ENCODE measurements at places on chromosomes 16 and 17.

DNA sequence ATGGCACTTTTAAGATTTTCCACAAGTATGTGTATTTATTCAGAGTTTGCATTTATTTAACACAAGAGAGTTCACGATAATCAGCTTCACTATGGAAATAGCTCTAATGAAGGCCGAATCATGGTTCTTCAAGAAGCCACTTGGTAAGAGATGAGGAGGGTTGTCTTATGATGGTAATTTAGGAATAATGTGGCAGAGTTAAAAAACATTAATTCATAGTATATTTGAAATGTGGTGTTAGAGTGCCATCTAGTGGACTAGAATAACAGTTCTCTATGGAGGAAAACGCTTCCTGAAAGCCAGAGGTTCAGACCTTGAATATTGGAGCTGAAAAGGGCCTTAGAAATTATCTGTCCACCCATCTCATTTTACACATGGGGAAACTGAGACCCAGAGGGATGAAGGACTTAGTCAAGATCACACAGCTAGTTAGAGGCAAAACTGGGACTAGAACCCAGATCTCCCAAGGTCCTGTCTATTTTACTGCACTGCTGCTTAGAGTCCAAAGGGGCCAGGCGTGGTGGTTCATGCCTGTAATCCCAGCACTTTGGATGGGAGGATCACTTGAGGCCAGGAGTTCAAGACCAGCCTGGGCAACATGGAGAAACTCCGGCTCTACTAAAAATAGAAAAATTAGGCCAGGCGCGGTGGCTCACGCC, 33.8 kb upstream of the KPNB1 start:
- DNase-seq: no peak

DNA sequence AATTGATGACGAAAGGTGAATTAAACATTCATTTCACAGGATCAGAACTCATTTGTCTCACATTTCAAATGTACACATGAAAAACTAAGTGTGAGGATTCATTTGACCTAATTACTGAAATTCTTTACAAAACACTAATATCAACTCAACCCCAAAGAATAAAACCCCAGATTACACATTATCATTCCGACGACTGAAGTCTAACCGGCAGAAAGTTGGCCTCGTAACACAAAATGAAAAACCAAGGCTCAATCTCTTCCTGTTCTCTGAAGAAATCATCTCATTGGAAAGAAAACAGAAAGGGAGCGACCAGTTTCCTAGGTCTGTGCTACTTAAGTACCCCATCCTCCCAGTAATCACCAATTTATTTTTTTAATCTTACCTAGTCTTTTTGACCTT, 1.8 kb downstream of the JPT1 start:
- DNase-seq: no peak

- DNase-seq: no peak
These were observed 2.0 kb downstream of the MAZ start for GRCh38 chr16:29808219-29808900.

DNA sequence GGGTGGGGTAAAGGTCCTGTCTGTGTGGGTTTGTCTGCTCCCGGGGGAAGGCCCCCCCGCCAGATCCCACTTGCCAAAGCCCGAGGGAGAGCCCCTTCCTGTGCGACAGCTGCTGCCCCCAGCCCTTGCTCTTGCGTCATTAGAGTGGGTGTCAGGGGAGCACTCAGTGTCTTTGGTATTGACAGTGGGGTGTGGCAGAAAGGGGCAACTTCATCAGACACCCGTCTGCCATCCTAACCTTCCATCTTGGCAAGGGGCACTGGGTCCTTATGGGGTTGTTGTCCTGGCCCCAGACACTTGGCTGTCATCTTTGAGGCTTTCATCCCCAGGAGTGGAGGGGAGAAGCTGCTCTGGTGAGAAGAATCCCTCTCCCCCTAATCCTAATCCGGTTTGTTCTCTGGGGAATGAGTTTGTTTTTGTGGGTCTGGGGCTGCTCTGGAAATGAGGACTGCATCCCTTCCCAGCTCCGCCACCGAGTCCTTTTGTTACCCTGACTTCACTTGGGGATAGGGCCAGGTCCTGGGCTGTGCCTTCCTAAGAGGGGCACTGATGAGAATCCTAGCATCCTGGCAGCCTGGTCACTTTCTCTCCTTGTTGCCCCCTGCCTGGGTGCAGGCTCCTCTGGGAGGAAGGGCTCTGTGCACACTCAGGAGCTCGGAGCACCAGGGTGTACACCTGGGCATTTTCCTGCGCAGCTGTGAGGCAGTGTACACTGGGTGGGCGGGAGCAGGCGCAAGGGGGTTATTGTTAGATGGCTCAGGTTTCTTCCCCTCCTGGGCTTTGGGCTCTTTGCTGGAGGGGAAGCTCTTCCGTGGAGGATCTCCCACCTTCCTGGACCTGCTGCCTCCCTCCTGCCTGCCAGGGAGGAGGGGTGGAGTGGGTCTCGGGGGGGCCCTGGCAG, 21.1 kb downstream of the GJD3 start:
- no peak for DNase-seq

GRCh38 chr17:44283344-44284023, 15.5 kb upstream of the SLC4A1 start:
- no peak for DNase-seq

- no peak for DNase-seq
These were observed 31.1 kb upstream of the SLC47A1 start for GRCh38 chr17:19502517-19502916.

- DNase-seq: no peak
These were observed at the start of gene CHP2 for GRCh38 chr16:23754594-23755483. Gene CHP2, plus strand, starts transcription at chr16:23755026. Its CDS starts 24 bp downstream, at chr16:23755050.

DNA sequence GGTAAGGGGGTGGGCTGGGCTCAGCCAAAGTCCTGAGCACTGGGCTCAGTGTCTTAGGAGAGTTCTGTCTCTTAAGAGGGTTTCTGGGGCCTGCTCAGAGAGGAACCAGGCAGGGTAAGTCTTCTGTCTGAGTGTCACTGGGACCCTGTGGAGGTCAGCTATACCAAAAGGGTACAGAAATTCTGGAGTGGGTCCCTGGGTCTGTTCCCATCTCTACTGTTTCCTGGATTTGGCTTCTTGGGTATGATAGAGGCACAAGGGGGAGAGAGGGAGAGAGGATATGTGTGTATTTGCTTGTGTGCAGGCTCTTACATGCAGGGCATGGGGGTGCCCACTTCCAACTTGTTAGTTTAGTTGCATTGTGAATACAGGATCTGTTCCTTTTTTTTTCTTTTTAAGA, 1.6 kb downstream of the E2F4 start:
- DNase-seq: no peak

DNA sequence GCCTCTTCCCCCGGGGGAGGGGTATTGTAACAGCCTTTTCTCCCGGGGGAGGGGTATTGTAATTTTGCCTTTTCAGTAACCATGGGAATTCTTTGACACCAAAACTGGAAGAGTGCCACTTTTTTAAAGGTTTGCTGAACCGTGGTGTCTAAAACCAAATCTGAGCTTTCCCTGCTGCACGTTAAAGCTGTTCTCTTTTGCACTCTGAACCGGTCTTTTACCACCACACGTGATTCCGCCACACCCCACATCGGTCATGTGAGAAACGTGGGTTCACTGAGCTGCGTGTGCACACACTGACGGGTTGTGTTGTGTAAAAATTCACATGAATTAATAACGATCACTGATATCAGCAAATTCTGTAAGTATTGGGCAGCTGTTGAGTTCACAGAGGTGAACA, 9.2 kb upstream of the ACSF3 start:
- DNase-seq: no peak

GRCh38 chr17:73787076-73788059, 143.1 kb upstream of the SDK2 start:
- DNase-seq: no peak

- no peak for DNase-seq
These were observed 63.4 kb downstream of the PITPNC1 start for GRCh38 chr17:67440277-67441051.

DNA sequence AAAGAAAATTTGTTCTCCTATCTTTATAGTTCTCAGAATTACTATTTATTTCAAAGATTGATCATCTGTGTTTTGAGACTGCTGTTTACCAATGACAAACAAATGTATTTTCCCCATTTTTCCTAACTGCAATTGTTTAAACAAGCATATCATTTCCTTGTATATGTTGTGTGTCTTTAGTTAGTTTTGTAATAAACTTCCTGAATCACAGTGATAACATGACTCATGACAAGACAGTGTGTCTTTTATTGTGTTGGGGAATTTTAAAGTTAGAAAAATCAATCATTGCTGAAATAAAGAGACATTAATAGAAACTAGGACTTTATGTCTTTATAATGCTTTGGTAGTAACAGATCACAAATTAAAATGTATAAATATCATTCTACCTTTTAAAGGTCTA, 348.5 kb downstream of the KCNJ2 start:
- no peak for DNase-seq

- DNase-seq: no peak
These were observed 8.5 kb upstream of the MRPL58 start for GRCh38 chr17:75003957-75004355.

GRCh38 chr16:84557504-84557903, 53.0 kb upstream of the MEAK7 start:
- DNase-seq: no peak

GRCh38 chr16:29025735-29026134, 40.9 kb downstream of the LAT start:
- DNase-seq: no peak

- no peak for DNase-seq
These were observed 16.6 kb downstream of the GP2 start for GRCh38 chr16:20310421-20311395.

- no peak for DNase-seq
These were observed 12.4 kb upstream of the CCR7 start for GRCh38 chr17:40577611-40578065.

- DNase-seq: no peak
These were observed 775 bp upstream of the CHP2 start for GRCh38 chr16:23753908-23754593.

DNA sequence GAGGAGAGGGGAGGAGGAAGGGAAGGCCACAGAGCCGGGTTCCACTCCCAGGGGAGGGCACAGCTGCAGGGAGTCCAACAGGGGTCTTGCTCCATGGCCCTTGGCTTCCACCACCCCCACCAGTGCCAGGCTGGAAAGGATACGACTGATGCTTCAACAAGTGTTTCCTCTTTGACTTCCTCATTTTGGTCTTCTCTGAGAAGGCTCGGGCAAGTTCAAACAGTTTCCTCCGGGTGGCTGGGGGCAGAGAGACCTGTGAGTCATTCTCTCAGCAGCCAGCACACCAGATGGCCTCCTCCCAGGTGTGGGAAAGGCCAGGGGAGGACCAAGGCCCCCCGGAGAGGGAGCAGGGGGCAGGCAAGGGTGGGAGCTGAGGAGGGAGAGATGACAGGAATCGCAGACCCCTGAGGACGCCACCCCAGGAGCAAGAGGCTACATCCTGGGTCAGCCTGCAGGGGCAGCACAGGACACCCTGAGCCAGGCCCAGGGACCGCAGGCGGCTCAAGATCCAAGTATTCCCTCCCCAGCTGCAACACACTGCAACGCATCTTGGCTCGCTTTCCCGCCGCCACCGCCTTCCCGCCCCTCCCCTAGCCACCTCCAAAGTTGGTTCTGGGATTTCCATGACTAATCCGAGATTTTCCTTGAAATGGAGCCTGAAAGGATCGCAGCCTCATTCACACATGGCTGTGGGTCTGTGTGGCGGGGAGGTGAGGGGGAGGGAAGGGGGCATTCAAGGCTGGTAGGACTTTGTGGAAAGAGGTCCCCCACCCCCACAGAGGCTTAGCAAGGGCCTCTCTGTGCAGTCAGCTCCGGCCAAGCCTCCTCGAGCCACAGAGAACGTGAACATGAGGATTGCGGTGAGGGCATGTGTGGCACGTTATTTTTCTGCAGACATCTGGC, 18.4 kb upstream of the MRPS23 start:
- DNase-seq: peak; percentile 89

DNA sequence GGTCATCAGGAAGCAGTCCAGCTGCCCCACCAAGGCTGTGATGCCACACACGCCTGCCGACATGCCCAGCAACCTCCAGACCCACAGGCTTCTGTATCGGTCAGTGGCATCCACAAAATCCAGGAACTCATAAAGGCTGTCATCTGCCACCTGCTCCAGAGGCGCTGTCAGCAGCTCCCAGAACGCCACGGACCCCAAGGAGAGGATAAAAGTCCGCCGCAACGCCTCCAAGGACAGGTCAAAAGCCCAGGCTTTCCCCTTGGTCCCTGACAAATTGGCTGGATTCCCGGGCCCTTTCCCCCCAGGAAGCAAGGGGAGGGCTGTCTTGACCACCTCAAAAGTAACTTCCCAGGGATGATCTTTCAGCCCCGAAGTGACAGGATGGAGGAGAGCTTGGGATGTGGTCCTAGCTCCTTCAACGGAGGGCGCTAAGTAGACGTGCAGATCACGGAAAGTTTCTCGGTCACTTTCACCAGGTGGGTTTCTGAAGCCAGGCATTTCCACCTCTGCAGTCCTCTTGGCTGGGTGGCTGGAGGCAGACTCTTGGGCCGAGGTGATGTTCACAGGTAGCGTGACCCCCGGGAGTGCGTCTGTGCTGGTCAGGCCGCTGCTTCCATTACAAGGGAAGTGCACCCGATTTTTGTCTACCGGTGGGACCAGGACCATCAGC, 854 bp downstream of the MFSD6L start:
- no peak for DNase-seq

GRCh38 chr17:27521281-27522027, 65.2 kb downstream of the KSR1 start:
- DNase-seq: no peak

- DNase-seq: peak; percentile 73
These were observed 629 bp downstream of the GEMIN4 start for GRCh38 chr17:751269-752001.

- DNase-seq: no peak
These were observed 326.5 kb downstream of the WWOX start for GRCh38 chr16:78425891-78426510.

DNA sequence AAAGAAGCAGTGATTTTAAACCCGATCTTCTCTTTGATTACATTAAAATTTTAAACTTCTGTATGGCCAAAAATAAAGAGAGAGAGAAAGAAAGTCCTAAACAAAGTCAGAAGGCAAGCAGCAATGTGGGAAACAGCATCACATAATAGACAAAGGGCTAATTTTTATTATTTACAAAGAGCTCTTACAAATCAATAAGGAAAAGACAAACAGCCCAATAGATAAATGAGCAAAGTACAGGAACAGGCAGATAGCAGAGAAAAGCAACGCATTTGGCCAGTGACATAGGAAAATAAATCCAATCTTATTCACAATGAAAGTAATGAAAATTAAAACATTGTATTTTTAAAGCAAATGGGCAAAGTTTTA, 93.1 kb downstream of the SALL1 start:
- DNase-seq: no peak

DNA sequence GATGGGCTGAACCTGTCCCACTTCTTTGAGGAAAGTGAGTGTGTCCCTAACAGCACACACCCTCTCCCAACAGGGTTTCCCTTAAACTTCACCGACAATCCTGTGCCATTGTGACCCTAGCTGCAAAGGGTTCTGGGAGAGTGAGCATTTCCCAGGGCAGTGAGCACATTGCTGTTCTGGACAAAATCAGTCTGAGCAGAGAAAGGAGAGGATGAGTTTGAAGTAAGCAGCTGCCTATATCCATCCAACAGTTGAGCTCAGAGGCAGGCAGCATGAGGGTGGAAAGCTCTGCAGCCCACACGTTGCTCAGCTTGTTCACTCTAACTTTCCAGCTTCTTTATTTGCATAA, 296.5 kb upstream of the MAF start:
- no peak for DNase-seq

Measured in suprapubic skin (tissue), 4 donors.